ENCODE measurements at places on chromosomes 2 and 18.

GRCh38 chr2:20649576-20649975, 1.3 kb downstream of the HS1BP3 start:
- DNase-seq, result peak; percentile 39

- DNase-seq, result peak; percentile 60
These were observed 259.3 kb downstream of the NEDD4L start for GRCh38 chr18:58303363-58303762.

- DNase-seq, result no peak
These were observed 25.8 kb downstream of the CASP10 start for GRCh38 chr2:201208563-201209252.

DNA sequence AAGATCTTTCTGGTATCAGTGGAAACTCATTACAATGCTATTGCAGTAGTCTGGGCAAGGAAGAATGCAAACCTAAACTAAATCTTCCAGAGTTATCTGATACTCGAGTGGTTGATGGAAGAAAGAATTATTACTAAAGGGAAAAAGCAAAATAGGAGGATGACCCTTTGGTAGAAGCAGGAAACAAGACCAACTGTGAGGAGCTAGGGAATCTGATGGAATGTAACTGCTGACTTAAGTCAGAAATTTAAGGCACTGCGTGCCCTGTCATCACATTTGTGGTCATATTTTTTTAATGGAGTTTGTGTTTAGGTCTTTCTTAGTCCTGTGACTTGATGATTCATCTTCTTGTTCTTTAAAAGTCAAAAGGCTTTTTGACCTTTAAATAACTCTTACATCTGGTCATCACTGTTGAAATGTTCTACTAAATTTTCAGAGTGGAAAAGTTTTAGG, 36.5 kb upstream of the ARMC9 start:
- no peak for DNase-seq

DNA sequence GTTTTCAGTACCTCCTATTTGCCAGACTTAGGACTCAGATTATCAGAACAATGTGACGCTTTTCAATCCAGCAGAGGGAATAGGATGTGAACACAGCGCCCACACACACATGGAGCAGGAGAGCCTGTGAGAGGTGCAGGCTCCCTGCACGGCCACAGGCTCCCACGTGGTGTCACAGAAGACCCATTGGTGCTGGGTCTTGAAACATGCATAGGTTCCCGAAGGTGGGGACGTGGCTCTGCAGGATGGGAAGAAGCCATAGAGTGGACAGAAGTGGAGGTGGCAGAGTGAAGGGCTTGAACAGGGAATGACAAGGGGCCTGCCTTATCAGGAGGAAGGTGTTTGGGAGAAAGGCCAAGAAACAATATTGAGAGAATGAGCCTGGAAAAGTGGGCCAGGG, 78.5 kb upstream of the BCL2L11 start:
- DNase-seq, result no peak

DNA sequence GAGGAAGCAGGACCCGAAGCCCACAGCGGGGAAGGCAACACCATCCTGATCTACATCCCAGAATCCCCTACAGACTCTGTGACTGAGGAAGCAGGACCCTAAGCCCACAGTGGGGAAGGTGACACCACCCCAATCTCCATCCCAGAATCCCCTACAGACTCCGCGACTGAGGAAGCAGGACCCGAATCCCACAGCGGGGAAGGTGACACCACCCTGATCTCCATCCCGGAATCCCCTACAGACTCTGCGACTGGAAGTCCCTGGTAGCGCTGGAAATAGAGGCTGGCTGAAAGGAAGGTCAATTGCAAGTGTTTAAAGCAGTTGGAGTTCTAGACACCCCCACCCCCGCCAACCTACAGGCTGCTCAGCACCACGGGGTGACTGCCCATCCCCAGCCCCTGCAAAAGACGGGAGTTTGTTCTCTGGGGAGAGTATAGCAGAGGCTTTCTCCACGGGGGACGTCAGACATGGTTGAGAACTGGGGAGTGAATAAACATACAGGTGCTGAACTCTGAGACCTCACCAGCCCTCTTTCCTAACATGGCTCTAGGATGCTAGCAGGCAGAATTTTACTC, 21.0 kb downstream of the CIB4 start:
- no peak for DNase-seq

DNA sequence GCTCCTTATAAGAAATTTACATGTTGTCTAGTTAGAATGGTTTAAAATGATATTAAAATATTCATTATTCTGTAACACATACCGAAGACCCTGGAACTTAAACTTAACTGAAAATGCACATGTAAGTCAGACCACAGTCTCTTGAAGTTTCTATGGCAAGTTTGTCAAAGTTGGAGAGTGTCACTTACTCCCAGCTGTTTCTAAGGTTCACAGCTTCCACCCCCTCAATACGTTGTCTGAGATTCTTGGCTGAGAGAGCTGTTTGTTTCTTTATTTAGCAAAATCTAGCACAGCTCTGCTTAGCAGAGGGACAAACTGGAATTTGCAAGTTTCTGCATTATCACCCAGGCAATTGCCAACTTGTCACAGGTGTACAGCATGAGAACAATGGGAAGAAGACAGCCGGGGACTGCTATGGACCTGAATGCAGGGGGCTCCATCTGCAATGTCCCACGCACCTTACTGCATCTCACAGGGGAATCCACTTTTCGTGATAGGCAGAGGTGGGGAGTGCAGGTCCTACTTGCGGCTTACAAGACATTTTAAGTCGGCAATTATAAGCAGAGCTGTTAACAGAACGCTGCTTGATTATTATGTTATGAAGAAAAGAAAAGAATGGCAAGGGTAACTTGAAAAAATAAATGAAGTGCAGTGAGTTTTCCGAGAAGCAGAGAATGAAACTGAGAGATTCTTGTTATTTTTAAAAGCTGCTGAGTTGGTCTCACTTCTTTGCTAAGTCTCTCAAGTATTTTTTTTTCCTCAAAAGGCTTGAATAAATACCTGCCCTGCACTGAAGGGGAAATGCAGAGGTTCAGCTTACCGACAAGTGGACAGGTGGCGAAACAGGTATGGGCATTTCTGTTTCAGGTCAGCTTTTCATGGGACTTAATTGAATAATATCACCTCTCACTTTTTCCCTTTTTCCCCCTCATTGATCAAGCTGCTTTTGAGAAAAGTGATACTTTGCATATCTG, 1072.1 kb upstream of the FANCL start:
- DNase-seq, result no peak

DNA sequence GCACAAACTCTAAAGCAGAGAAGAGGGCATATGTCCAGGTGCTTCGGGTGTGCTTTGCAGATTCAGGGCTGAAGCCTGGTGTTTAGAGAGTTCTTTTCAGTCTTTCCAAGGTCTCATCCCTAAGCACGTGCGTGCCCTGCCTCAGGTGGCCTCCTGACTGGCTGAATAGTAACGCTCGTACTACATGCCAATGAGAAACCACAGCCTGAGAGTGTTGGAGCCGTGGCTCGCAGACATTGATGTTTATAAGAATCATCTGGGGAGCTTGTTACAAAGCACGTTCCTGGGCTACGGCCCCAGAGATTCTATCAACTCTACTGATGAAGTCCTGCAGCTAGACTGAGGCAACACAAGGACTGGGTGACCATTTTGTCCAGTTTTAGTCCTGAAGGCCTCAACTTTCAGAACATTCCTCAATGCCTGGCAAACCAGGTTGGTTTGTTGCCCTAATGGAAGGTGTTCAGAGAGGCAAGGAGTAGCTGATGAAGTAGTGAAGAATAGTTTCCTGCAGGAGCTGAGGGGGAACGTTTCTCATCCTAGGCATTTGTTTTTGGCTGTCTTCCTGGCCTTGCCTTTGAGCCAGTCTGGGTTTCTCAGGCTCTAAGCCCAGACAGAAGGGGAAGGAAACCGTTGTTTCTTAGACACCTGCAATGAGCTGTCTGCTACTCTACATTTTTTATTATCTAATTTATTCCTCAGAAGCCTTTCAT, 31.5 kb upstream of the HAAO start:
- DNase-seq, result no peak

GRCh38 chr2:71683070-71683469, 229.7 kb downstream of the DYSF start:
- no peak for DNase-seq

GRCh38 chr2:50491541-50492476, 540.1 kb downstream of the NRXN1 start:
- DNase-seq, result peak; percentile 19

GRCh38 chr2:216698895-216699294, 3.5 kb upstream of the IGFBP5 start:
- DNase-seq, result peak; percentile 21

DNA sequence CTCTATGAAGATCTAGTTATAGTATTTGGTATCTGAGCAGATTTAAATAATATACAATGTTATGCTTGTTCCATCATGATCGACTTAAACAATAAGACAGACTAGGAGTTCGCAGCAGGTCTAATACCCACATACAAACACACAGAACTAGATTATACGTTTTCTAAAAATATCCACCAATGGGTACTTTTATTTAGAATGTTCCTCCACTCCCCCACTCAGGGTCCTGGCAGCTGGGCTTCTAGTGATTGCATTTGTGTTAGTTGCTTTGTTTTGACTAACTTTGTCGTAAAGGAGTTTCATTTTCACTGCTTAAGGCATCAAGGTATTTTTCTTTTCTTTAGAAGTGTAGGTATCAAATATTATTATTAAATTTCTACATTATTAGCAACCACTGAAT, 91.4 kb downstream of the RPRM start:
- no peak for DNase-seq

GRCh38 chr2:234172532-234172931, 122.0 kb downstream of the SPP2 start:
- no peak for DNase-seq

- no peak for DNase-seq
These were observed 58.4 kb downstream of the BIN1 start for GRCh38 chr2:127048618-127048935.

DNA sequence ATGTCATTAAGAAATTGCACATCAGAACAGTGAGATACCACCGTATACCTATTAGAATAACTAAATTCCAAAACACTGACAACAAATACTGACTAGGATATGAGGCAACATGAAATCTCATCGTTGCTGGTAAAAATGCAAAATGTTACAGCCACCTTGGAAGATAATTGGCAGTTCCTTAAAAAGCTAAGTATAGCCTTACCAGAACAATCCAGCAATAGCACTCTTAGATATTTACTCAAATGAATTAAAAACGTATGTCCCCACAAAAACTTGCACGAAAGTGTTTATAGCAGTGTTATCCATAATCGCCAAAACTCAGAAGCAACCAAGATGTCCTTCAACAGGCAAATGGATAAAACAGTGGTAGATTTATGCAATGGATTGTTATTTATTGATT, 241.7 kb downstream of the EPHA4 start:
- DNase-seq, result no peak

DNA sequence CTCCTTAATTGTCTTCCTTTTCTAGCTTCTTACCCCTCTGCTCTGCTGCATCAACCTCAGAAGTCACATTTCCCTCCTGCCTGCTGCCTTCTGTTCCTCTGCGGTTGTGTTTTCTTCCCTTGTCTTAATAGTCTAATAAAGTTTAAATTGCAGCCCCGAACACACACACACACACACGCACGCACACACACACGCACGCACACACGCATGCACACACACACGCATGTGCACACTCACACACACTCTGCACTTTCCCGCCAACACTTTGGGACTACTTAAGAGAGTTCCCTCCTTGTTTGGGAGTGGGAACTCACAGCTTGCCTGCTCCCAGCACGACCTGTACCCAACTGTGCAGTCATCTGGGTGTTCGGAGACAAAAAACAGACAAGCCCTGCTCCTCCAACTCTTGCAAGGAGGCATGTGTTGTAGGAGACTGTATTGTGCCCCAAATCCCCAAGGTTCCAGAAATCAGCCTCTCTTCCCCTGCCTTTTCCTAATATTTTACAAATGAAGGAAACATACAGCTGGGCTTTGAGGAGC, 99.1 kb downstream of the SETBP1 start:
- no peak for DNase-seq

DNA sequence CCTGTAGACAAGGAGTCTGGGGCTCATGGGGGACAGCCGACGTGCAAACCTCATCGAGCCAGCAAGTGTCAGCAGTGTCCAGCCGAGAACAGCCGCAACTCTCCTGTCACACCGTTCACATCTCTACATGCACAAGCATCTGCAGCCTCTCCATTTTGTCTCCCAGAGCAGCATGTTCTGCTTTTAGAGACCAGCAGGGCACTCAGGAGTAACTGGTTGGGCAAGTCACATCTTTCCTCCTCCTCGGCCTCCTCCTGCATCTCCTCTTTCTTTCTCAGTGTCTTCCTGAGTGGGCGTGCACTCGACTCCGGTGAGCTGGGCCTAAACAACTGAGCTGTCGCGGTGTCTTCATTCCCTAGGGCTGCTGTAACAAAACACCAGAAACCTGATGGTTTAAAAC, 249.9 kb downstream of the SH3BP4 start:
- no peak for DNase-seq

GRCh38 chr18:32040936-32041335, 22.3 kb downstream of the RNF125 start:
- DNase-seq, result peak; percentile 75

GRCh38 chr2:47327295-47327694, 75.7 kb upstream of the MSH2 start:
- no peak for DNase-seq

DNA sequence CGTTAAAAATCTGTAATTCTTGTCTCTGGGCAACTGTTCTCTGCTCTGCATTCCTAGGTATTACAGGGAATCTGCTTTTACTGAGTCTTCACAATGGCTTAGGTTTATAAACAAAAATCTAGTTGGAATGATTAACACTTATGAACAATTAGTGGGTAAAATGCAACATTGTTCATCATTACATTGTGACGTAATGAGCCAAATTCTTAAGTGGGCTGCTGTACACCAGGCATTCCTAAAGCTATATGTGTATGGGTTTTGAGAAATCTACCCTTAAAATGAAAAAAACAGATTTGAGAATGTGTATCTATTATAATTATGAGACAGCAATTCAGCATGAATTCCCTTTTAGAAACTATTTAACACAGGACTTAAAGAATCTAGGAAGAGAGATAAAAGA, 41.5 kb upstream of the ERBB4 start:
- DNase-seq, result no peak

DNA sequence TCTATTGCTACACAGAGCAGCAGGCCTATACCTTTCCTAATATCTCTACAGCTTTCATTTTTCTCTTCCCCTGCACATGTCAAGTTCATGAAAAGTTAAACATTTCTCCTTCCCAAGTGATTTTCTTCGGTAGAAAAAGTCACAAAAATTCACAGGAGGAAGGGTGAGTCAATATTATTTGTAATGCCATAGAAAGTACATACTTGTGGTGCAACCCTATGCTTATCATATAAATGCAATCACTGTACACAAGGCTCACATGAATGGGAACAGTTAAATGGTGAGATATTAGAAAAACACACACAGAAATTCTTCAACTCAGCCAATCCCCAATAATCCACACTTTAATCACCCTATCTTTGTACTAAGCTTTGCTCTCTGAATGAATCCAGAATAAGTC, 651.6 kb downstream of the LRRTM4 start:
- no peak for DNase-seq

DNA sequence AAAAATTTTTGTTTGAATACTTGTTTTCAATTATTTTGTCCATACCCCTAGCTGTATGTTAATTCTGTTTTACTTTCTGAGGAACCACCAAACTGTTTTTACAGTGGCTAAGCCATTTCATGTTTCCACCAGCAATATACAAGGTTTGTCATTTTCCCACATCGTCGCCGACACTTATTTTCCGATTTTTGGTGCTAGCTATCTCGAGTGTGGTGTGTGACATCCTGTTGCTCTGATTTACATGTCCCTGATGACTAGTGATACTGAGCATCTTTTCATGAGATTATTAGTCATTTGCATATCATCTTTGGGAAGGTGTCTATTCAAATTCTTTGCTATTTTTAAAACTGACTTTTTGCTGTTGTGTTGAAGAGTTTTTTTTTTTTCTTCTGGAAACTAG, 7.2 kb upstream of the GPC1 start:
- DNase-seq, result peak; percentile 45

GRCh38 chr2:142536492-142536891, 341.0 kb upstream of the KYNU start:
- DNase-seq, result no peak
